ENCODE measurements at places on chromosomes 7 and 10.

DNA sequence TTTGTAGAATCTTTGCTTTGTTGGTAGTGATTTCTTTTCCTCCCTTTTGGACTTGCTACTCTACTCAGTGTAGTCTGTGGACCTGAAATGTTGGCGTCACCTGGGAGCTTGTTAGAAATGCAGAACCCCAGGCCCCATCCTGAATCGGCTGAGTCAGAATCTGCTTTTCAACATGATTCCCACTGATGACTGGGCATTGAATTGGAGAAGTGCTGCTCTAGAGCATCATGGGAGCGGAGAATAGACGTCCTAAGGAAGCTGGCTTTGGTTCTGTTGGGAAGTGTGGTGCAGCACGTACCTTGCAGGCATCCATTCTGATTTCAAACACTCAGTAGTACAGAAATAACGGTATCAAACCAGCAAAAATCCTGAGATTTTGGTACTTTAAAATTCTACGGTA is 54.7 kb downstream of the RBM33 start:
- DNase-seq: no peak

GRCh38 chr10:126233182-126234148 is 154.8 kb downstream of the ADAM12 start:
- no peak for DNase-seq

DNA sequence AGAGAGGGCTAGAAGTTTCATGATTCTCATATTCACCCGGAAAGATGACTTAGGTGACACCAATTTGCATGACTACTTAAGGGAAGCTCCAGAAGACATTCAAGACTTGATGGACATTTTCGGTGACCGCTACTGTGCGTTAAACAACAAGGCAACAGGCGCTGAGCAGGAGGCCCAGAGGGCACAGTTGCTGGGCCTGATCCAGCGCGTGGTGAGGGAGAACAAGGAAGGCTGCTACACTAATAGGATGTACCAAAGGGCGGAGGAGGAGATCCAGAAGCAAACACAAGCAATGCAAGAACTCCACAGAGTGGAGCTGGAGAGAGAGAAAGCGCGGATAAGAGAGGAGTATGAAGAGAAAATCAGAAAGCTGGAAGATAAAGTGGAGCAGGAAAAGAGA is 5.3 kb downstream of the GIMAP4 start:
- no peak for DNase-seq

- DNase-seq: no peak
These were observed 79.1 kb downstream of the PRTFDC1 start for GRCh38 chr10:24873281-24873683.

DNA sequence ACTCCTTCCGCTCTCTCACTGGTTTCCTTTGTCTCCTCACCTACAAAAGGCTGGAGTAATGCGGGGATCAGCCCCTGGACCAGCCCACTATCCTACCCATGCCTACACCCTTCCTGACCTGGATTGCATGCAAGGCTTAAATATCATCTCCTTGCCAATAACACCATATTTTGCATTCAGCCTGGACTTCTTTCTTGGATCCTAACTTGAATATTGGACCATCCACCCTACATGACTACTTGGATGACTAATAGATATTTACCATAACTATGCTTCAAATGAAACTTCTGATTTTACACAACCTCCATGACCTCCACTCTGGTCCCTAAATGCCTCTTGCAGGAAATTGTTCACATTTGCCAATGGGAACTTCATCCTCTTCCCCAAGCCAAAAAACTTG is 188.3 kb upstream of the AKR1E2 start:
- DNase-seq: no peak

DNA sequence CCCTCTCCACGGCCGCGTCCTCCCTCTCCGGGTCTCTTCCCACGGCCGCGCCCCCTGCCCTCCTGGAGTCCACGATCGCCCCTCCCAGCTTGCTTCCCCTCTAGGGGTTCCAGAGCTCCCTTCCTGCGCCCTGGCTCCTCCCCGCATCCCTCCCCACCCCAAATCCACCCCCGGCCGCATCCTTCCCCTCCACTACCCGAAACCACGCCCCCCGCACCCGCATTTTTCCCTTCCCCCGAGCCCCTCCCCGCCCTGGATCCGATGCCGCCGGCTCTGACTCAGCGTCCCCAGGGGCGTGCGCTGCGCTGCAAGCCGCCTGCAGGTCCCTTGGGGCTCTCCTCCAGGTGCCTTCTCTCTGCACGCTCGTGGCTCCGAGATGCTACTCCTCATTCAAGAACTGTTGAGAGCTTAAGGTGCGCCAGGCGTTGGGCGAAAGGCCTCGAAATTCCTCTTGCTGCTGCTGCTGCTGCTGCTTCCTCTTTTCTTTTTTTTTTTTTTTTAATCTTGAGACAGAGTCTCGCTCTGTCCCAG is 372 bp upstream of the TMEM130 start:
- DNase-seq: peak; percentile 85

- no peak for DNase-seq
These were observed 17.9 kb downstream of the PFKFB3 start for GRCh38 chr10:6220418-6221191.

DNA sequence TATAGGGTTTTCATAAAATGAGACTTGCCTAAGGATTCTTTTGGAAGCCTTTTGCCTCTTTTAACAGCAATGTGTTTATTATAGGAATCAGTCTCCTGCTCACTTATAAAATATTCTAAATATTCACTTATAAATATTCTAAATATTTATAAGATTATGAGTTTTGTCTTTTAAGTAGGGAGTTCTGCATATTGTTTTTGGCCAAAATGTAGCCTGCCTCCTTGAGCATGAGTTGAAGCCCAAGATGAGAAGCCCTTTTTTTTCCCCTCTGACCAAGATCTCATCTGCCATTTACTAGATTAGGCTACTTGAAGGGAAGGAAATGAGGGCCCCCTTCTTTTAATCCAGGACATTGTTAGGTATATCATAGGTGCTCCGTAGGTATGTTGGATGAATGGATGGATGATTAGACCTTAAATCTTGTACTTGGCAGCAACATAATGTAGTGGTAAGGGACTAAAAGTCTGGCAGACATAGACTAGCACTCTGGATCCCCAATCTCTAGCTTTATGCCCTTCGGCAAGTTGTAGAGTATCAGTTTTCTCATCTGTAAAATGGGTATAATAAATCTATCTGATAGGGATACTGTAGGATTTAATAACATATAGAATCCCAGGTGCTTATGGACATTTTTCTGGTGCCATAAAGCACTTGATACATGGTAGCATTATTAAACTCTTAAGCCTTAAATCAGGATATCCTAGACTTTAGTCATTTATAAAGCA is 59.1 kb downstream of the ARID5B start:
- DNase-seq: no peak

DNA sequence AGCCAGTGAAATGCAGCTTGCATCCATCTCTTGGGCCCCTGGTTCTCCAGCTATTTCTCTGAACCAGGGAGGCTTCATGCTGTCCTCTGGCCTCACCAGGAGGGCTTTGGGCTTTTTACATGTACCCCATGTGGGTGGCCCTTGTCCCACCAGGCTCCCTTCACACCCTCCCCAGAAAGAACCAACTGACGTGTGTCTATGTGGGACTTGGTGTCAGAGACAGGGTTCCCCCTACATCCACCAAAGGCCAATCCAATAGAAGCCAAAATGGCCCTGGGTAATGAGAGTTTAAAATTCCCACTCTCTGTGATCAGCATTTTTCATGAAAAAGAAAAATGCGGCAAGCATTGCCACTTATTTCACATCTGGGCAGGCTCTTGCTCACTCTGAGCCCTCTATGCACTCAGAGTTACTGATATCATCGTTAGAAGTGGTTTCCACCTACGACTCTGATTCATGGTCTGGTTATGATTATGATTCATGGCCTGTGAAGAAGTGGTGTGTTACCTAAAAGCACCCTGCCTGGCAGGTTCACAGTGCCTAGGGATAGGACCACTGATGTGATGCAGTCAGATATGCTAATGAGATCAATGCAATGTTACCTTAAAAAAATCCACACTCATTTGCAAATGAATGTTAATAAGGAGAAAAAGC is 133.5 kb downstream of the BUB3 start:
- DNase-seq: peak; percentile 44

DNA sequence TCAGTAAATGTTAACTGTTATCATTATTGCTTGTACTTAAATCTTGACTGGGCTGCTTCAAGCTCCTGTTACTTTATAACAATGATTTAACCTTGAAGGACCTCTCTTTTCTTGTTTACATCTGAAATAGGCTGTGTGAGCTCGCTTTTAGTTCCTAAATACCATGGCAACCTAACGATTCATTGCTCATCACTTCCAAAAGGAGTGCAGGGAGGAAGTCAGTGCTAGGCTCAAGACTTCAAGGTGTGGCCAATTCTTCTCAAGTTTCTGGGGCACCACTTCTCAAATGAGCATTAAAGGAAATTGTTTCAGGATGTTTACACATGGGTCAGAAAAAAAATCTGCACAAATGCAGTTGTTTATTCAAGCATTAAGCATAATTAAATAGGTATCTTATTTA is 284.2 kb downstream of the MTERF1 start:
- no peak for DNase-seq

DNA sequence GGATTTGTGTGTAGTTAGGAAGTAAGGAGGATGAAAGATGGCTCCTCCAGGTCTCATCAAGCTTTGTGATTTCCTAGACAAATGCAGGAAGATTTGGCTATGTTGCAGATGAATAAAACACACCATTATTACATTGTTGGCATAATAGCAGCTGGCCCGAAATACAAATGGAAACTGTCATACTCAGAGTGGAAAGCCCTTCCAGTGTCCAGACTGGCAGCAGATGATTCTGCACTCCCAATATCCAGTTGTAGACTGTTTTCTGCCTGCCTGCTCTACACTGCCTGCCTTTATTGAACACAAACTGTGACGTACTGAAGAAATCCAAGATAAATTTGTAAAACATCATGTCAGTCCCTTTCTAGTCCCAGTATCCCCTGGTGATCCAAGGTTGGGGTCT is 99.7 kb upstream of the FZD1 start:
- DNase-seq: no peak

GRCh38 chr10:77077316-77077945 is 560.2 kb downstream of the KCNMA1 start:
- no peak for DNase-seq

DNA sequence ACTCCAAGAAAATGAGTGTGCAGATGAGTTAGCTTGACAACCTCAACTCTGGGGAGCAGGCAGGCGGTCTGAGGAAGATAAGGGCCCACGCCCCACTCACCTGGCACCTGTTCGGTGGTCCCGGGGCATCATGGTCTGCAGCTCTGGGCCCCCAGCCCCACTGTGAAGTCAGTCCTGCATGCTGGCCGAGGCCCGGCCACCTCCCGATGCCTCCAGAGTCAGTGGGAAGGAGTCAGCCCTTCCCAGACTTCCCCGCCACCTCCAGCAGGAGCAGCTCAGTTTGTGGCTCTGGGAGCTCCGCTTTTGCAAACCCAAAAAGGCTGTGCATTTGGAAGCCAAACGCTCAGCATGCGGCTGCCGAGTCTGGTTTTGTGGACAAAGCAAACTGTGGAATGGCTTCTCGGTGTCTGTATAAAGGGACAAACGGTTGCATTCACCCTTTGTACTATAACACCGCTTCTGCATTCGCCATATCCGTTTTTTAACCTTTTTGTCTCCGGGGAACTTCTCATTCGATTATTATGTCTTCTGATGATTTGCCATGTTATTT is 167.3 kb downstream of the CCDC3 start:
- no peak for DNase-seq

- no peak for DNase-seq
These were observed 8.8 kb upstream of the CALD1 start for GRCh38 chr7:134770676-134771075.

DNA sequence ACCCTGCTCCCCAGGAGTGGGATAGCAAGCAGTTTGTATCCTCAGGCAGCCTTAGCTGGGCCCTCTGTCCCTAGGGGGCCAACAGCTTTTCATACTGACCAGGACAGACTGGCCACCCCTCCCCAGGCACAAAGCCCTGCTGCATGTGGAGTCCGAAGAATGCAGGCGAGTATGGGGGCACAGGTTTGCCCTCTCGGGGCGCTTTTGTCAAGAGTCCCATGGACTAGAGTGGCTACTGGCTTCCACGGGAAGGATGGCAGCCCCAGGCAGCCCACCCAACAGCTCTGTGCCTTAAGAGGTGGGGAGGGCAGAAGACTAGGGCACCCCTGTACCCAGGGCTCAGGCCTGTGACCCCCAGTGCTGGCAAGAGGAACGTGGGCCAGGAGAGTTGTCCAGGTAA is 10.7 kb downstream of the CXCL12 start:
- DNase-seq: no peak

- no peak for DNase-seq
These were observed 354.9 kb downstream of the BMPER start for GRCh38 chr7:34260279-34260678.

- DNase-seq: no peak
These were observed 71.6 kb upstream of the LYZL1 start for GRCh38 chr10:29217292-29217738.

DNA sequence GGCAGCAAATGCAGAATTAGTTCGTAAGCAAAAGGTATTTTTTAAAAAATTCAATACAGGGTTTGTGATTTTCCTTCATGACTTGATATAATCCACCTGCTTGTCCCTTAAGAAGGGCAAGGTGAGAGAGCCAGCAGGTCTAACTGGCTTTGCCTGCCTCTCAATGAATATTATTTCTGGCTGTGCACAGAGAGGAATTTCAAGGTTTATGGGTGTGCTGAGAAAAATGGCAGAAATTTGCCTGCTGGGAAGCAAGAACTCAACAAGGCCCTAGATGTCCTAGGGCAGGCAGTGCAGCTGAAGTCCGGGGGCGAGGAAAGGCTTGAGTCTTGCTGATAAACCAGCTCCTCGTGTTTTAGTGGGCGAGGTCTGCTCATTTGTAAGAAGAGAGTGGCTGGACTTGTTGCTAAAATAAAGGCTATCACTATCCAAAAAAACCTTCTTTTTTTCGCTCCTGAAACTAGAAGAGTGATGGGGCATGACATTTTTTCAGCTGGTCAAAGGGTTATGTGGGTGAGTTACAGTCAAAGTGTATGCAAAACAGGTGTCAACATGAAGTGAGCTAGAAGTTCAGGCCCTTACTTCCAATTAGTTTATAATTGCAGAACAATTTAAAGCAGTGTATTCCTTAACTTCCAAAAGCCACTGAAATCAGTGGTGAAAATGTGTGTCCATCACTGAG is 385.8 kb upstream of the KLF6 start:
- no peak for DNase-seq

DNA sequence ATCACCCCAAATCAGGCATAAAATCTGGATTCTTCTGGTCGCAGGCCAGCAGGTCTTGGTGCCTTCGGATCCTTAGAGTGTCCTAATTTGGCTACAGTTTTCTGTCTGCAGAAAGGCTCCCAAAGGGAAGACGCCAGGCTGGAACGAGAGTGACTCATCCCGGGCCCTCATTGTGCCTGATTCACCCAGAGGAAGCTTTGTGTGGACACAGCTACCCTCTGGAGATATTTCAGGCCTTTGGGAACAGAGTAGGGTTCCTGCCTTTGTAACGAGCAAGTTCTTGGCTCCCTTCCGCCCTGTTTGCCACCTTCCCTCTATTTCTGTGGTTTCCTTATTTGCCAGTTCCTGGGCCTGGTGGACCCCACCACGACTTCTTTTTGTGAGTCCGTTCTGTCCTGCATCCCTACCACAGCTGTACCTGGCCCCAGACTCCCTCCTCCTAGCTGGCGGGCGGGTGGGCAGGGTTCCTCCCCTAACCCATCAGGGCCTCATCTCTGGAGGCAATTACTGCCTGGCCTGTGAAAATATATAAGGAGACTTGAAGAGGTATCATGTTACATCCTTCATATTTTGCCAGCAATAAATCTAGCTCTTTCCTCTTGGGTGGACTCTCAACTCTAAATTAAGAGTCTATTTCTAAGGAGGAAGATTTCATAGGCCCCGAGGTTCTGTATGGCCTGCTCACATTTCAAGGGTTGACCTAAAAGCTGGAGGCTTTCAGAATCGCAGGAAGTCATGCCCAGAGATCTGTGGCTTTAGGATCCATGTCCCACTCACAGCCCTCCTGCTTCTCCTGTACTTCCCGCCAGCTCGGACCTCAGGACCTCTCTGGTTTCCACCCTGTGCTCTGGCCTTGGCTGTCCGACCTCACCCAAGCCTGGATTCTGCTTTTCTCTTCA is 219.2 kb upstream of the ZNF32 start:
- no peak for DNase-seq

Data from stimulated activated CD4-positive, alpha-beta T cell treated with anti-CD3 and anti-CD28 coated beads, Interleukin-2, amount 100 ng/mL, for 24 hours (primary cell).